ENCODE measurements at places on chromosomes 2 and 18.

- no peak overlapping the region for H3K4me3 ChIP-seq
- H3K4me1 ChIP-seq = peaks cover 2% of the 10 kb centered on the region
- DNase-seq = no peak
- H3K27me3 ChIP-seq = no peaks in the 10 kb centered on the region
- no peak overlapping the region for H3K27ac ChIP-seq
- peaks cover 2% of the 10 kb centered on the region for H3K36me3 ChIP-seq
Observed at GRCh38 chr18:47871288-47871687, 59.2 kb downstream of the SMAD2 start.

GRCh38 chr2:866009-866680 is 84.5 kb upstream of the SNTG2 start:
- no peak overlapping the region for H3K4me3 ChIP-seq
- no peaks in the 10 kb centered on the region for H3K4me1 ChIP-seq
- peaks cover 24% of the 10 kb centered on the region for H3K27me3 ChIP-seq
- no peak overlapping the region for H3K27ac ChIP-seq

DNA sequence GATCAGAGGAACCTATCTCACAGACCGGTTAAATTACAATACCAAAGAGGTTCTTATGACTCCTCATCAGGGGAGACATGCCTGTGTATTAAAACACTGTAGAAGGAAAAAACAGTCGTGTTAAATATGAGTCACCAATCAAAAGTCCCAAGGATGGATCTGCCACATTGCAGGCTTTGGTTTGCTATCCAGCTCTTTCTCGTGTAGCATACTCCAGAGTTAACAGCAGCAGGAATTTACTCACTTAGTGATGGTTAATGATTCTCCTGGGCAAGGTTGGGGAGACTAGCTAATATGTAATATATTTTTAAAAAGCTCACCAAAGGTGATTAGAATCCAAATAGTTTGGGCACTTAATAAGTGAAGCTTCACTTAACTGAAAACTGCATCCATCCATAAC is 109.7 kb downstream of the MBD5 start:
- no peak overlapping the region for H3K4me3 ChIP-seq
- peaks cover 4% of the 10 kb centered on the region for H3K36me3 ChIP-seq
- DNase-seq = peak; percentile 53
- no peak overlapping the region for H3K27ac ChIP-seq
- no peaks in the 10 kb centered on the region for H3K27me3 ChIP-seq
- no peaks in the 10 kb centered on the region for H3K4me1 ChIP-seq

DNA sequence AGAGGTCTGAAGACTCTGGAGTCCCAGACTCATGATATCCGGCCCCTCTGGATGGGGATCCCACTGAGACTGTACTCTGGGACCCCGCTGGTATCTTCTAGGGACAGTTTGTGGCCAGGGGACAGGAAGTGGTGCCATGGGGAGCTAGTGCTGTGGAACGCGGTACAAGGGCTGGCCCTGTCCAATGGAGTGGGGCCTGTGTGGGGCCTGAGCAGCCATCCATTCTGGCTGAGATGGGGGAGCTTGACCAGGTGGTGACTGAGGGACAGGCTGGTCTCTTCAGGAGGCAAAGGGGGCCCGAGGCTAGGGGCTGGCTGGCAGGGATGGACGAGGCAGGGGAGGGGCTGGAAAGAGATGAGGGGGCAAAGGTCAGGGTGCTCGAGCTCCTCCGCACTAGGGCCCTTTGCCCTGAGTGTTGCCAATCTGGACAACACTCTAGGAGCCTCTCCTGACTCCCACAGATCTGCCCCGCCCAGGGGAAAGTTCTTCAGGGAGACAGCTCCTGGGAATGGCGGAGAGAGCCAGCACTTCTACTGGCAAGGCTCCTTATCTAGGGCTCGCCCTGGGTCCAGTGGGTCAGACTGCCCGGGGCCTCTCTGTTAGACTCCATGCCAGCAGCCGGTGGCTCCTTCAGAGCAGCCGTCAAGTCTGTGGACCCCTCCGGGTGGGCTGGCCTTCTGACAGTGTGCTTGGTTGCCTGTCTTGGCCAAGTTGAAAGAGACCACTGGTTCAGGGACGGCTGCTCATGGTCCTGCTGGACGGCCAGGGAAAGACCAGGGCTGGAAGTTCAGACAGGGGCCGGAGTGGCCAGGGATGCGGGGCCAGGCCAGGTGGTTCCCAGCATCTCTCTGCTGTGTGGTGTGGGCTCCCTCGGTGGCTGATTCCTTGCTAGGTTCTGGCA is 12.3 kb downstream of the MALL start:
- no peaks in the 10 kb centered on the region for H3K36me3 ChIP-seq
- H3K27me3 ChIP-seq = no peaks in the 10 kb centered on the region
- H3K27ac ChIP-seq = peak overlapping the region; percentile 96
- peaks cover 22% of the 10 kb centered on the region for H3K4me1 ChIP-seq

All from lung (tissue), 17 donors.